CD4-positive, alpha-beta T cell treated with Interleukin-15 for 4 hours (primary cell): ENCODE measurements at places on chromosomes 5 and 9.

- DNase-seq, result no peak
Observed at GRCh38 chr5:176748967-176749935, 61.1 kb upstream of the UNC5A start.

GRCh38 chr9:101562966-101563365 lies 29.3 kb downstream of the RNF20 start:
- DNase-seq, result no peak

GRCh38 chr5:152142840-152143469 lies 218.3 kb upstream of the GLRA1 start:
- DNase-seq, result peak; percentile 58

DNA sequence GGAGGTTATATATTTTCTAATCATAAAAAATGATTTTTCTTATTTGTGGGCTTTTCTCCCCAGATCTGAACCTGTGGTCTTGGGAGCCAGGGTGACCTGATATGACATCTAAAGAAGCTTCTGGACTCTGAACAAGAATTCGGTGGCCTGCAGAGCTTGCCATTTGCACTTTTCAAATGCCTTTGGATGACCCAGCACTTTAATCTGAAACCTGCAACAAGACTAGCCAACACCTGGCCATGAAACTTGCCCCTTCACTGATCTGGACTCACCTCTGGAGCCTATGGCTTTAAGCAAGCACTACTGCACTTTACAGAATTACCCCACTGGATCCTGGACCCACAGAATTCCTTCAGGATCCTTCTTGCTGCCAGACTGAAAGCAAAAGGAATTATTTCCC lies 59.0 kb upstream of the RIC1 start:
- DNase-seq, result no peak

DNA sequence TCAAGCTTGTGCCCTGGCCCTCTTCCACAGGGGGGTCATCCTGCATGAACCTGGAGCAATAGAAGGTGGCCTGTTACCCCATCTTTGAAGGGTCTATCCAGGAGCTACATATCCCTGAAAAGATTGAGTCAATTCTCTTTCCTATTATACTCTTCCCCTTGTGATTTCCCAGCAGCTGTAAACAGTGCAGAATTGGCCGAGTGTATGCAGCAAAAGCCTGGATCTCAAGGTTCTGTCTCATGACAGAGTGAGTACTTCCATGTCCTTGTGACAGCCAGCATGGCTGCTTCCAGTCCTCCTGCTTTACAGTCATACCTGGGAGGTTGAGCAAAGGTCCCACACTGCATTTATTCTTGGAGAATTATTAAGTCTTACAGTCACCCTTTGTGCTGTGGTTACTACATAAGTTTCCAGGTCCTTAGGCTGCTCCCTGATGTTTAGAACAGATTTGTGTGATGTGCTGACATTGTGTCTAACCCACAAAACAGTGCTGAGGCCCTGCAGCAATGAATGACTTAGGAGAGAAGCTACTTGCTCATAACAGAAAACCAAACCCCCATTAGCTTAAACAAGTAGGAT lies 67.5 kb downstream of the NREP start:
- DNase-seq, result no peak

DNA sequence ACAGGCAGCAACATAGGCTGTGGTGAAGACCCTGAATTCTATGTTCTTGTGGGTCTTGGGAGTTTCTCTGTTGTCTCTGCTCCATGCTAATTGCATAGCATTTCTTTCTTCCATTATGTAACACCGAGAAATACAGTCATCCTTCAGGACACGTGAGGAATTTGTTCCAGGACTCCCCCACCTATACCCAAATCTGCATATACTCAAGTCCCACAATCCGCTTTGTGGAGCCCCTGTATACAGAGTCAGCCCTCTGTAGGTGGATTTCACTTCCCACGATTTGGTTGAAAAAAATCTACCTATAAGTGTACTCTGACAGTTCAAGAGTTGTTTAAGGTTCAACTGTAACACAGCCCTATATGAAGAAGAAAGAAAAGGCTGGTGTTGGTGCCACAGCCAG lies 22.1 kb downstream of the ANKRD33B start:
- no peak for DNase-seq
